ENCODE measurements at places on chromosomes 12 and 14. TPM values are rescaled to one million over a fixed set of nuclear protein-coding genes. Genes with fewer than 3 reads are reported as not detected.

Gene COL2A1
- total RNA-seq, result not detected

Gene MYF5
- total RNA-seq, result not detected

Gene ASB2
- total RNA-seq, result 0.31 TPM

Gene PMCH
- not detected for total RNA-seq

Gene SCARB1
- total RNA-seq, result 128 TPM

Gene C1S
- 2,390 TPM for total RNA-seq

Gene RNASE2
- total RNA-seq, result 0.81 TPM

Gene KMT2D
- total RNA-seq, result 34.7 TPM

Gene LUM
- total RNA-seq, result 21.4 TPM

Gene SSTR1
- total RNA-seq, result 3.4 TPM

Gene TUNAR
- total RNA-seq, result not detected

Gene GRIN2B
- total RNA-seq, result not detected

Gene IPO4
- total RNA-seq, result 44.0 TPM

Gene LRFN5
- not detected for total RNA-seq

Gene ZFC3H1
- 13.0 TPM for total RNA-seq

Gene DCN
- 235 TPM for total RNA-seq

Gene SLC10A1
- total RNA-seq, result 68.1 TPM

Gene TPPP2
- total RNA-seq, result 2.2 TPM

Gene PLXNC1
- total RNA-seq, result 7.0 TPM

Gene KRT79
- not detected for total RNA-seq

Gene CACNA1C
- 0.74 TPM for total RNA-seq

Gene OGFOD2
- 18.8 TPM for total RNA-seq

Gene ADAMTS20
- total RNA-seq, result not detected

Gene GNG2
- total RNA-seq, result 1.9 TPM

Gene FSCB
- not detected for total RNA-seq

Gene DAO
- total RNA-seq, result 26.7 TPM

Gene SLC17A8
- 0.37 TPM for total RNA-seq

Gene TTC6
- 5.0 TPM for total RNA-seq

Gene ASCL1
- total RNA-seq, result 0.31 TPM

Gene BMAL2
- total RNA-seq, result 6.5 TPM

Gene GABARAPL1
- 63.1 TPM for total RNA-seq

Gene TCL1A
- not detected for total RNA-seq

Gene RASSF3
- 15.4 TPM for total RNA-seq

Gene PZP
- 9.2 TPM for total RNA-seq

Gene LAG3
- total RNA-seq, result 1.5 TPM

Gene CLEC2A
- not detected for total RNA-seq

Gene FIGNL2
- 0.24 TPM for total RNA-seq

Gene POTEM
- total RNA-seq, result not detected

Gene NTN4
- 19.9 TPM for total RNA-seq

Gene GARIN6
- not detected for total RNA-seq

Gene RPL10L
- not detected for total RNA-seq

Gene CABP1
- 0.26 TPM for total RNA-seq
